ENCODE measurements at places on chromosomes 5 and 9.
A peak's percentile ranks its signal among the peaks of the same experiment; 100 is the strongest.

DNA sequence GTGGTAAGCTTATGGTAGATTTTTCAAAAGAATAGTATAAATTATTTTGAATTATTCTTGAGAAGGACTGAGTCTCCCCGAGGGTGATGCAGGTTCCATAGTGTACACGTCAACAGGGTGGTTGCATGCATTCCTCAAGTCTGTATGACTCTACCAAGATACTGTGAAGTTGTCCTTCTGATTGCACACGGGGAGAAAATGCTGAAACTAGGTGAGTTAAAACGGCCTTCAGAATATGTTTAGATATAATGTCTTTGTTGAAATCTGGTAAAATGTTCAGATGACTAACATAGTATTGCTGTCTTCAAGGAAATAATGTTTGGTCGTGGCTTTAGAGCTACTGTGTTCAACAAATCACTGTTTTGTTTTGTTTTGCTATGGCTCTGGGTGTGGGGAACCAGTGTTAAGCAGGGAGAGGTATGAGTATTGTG lies 22.4 kb upstream of the TNFAIP8 start:
- DNase-seq: no peak

- DNase-seq: no peak
Observed at GRCh38 chr9:124428751-124429529, 13.7 kb upstream of the PSMB7 start.

DNA sequence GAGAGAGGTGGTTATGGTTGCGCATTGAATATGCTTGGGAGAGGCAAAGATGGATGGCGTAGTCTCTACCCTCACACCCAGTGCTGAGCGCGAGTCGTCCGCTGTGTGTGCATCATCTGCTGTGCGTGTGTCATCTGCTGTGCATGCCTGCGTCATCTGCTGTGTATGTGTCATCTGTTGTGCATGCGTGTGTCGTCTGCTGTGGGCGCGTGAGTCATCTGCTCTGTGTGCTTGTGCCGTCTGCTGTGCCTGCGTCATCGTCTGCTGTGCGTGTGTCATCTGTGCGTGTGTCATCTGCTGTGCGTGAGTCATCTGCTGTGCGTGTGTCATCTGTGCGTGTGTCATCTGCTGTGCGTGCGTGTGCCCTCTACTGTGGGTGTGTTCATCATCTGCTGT lies 68.0 kb upstream of the IRX4 start:
- no peak for DNase-seq

DNA sequence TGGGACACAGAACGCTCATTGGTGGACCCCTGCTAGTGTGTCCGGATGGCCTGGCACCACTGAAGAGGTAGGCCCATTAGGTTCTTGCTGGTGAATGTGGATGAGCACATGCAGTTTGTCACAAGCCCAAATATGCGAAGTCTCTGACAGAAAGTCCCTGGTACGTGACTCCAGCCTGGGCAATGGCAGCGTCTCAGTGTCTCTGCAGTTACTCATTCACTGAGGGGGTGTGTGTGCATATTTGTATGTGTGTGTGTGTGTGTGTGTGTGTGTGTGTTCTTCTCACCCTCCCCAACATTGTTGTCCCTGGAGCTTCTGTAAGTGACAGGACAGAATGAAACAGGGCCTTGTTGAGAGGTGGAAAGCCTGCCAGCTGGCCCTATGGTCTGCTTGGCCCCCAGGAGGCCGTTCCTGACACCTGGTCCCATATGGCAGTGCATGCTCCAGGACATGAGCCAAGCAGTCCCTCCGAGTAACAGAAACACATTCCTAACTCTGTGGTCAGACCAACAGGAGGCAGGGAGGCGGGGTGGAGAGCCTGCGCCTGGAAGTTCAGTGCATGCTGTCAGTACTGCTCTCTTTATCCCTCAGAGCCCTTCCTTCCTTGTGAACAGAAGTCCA lies 169.9 kb downstream of the SLC28A3 start:
- DNase-seq: peak; percentile 25

DNA sequence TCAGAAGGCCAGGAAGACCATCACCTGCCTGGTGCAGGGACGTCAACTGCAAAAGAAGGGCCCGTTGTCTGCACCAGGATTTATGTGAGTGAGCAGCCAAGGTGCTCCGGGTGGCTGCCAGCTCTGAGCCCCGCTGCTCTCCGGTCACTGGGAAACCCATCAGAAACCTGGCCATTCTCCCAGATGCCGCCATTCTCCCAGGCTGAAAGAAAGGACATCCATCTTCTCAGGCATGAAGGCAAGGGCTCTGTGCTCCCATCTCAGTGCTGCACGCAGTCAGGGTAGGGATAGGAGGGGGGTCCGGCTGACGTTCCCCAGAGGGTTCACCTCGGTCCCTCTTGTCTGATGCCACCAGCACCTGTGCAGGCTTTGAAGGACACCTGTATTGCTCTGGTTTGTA lies 158.4 kb downstream of the ERCC6L2 start:
- no peak for DNase-seq

GRCh38 chr5:74310997-74311930 lies 329.3 kb downstream of the ENC1 start:
- no peak for DNase-seq

DNA sequence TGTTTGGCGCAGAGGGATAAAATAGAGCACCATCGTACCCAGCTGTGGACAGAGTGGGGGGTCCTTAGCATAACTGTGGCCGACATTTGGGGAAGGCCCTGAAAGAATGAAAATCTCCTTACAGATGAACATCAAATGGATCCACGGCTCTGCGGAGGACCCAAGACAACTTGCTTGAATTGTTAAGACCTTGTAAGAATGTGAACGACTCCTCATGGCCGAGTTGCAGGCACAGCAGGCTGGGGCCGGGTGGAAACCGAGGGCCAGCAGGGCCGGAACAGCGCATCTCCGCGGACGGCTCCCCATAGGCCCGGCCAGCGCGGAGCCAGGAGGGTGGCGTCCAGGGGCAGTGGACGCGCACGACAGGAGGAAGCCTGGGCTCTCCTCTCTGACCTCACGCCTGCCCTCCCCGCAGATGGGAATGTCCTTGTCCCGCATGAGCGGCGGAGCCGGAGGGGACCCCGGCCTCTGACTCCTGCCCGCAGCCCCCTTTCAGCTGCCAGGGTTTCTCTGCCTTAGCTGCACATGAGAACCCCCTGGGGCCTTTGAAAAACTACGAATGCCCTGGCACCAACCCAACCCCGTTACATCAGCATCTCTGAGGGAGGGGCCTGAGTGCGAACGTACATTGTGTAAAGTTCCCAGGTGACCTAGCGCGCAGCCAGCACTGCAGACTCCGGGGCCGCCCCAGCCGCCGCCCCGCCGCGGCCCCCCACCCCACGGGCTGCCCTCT lies 36.2 kb upstream of the PTCH1 start:
- peak; percentile 75 for DNase-seq

- peak; percentile 44 for DNase-seq
Observed at GRCh38 chr9:89999534-90000370, 394.9 kb downstream of the GADD45G start.

GRCh38 chr9:124688238-124688904 lies 82.7 kb downstream of the NR6A1 start:
- no peak for DNase-seq

DNA sequence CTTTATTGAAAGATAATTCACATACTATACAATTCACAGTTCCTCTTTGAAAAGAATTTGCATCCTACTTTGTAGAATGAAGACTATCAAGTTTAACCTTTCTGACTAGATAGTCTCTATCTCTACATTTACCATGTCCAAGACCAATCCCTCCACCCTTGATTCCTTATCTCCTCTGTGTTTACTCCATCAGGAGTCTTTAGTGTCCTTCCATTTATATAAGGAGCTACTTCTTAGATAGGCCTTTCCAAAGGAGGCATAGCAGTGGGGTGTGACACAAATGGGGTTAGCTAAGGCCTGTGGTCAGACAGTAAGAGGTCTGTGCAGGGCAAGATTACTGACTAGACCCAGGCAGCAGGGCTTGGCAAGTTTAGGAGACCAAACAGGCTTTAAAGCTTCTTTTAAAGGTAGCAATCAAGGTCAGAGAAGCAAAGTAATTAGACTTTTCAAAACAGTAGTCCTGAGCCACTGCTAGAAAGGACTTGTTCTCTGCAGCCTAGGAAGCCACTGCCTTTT lies 11.1 kb upstream of the DMXL1 start:
- no peak for DNase-seq

DNA sequence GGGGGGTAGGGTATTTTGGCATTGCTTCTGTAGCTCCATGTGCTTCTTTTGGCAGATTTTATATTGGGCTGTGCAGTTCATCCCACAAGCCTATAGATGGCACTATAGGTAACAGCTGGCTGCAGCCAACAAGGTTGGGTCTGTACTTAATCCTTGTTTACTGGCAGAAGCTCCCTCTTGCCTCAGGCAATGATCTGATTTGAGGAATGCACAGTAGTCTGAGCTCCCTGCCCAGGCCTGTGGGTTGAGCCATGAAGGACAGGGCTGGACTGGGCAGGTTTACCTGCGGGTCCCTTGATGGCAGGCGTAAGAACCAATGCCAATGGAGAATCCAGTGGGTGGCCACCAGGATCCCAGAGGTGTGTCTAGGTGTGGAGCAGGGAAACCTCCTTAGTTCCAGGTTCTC lies 11.7 kb upstream of the OR1J2 start:
- DNase-seq: peak; percentile 21

GRCh38 chr9:112130997-112131396 lies 44.1 kb downstream of the SUSD1 start:
- DNase-seq: no peak

DNA sequence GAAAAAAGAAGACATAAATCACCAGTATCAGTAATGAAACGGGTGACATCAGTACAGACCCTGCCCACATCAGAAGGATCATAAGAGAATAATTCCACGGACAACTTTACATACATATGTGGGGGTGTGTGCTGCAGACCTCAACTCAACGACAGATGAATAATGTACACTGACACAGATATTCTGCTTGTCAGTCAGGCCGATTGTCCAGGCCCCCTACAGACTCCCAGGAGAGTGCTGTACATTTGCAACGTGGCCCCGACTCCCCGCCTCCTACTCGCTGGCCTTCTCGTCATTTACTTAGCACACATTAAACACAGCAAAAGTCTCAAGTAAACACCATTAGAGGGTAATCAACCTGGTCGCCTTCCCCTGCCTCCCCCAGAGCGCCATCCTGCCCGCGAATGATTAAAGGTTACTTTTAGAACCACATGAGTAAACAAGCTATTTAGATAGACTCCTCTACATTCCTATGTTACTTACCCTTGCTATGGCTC lies 3.5 kb upstream of the TMED9 start:
- no peak for DNase-seq

DNA sequence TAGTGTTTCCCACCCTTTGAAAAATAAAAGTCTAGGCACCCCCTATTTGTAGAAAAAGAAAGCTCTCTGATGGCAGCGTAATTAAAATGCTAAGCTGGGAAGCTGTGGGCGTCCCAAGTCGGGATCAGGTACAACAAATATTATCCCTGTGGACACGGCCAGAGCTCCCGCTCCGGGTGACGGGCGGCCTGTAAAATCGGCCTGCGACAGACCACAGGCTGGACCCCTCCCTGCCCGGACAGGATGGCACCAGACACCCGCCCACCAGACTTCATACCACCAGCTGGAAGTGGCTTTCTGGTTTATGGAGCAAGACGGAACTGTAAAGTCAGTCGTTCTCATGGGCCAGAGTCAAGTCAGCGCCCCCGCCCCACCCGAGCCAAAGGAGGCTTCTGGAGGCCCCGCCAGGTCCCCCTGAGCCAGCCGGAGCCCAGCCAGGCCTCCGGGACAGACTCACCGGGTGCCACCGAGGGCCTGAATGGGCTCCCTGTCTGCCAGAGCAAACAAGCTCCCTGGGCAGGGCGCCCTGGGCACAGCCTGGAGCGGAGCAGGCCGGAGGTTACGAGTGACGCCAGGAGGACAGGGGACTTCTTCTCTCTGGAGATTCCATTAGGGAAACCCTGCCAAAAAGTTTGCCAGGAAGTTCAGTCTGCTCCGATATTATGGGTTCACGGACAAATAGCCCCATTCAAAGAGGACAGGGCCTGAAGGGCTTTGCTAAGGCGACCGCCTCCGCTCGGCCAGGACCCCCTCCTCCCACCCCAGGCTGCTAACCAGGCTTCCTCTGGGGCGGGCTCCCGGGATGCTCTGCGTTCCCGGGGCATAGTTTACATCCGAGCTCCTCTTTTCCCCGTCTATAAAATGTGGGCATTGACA lies 173.7 kb downstream of the ERCC6L2 start:
- DNase-seq: no peak

DNA sequence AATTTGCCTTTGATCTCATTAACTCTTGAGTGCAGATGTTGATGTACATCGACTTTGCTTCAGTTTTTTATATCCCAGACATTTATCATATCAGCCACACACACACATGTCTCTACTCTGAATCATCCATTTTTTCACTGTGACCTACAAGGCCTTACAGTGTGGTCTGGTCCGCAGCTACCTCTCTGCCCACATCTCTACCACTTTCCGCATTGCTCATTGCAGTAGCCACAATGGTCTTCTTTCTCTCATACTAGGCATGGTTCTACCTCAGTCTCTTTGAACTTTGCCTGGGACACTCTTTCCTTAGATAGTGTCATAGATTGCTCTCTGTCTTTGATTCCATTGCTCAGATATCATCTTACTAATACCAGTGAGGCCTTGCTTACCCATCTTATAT lies 87.9 kb upstream of the FSD1L start:
- no peak for DNase-seq

Measured in retina (tissue), 1 donor.